ENCODE measurements at places on chromosomes 13 and 19.

DNA sequence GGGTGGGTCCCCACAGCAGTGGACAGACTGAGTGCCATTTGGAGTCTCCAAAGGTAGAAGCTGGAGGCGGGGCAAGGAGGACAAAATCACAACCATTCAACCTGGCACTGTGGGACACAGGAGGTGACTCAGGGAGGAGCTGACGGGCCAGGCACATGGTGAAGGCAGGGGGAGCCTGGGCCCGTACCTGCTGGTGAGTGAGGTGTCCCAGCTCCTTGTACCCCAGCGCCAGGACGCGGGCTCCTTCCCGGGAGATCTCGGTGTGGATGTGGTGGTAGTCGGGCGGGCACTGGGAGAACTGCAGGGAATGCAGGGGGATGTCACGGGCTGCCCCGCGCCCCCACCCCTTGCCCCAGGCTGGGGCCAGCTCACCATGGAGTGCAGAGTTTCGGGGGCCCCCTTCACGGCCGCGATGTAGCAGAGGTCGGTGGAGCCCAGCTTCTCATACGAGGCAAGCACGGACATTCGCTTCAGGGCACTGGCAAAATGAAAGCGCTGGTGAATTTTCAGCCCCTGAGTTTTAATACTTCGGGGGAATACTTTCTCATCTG, 9.8 kb downstream of the ATP13A1 start:
- no peak for DNase-seq

GRCh38 chr19:45560686-45561085, 23.9 kb downstream of the OPA3 start:
- DNase-seq, result no peak

DNA sequence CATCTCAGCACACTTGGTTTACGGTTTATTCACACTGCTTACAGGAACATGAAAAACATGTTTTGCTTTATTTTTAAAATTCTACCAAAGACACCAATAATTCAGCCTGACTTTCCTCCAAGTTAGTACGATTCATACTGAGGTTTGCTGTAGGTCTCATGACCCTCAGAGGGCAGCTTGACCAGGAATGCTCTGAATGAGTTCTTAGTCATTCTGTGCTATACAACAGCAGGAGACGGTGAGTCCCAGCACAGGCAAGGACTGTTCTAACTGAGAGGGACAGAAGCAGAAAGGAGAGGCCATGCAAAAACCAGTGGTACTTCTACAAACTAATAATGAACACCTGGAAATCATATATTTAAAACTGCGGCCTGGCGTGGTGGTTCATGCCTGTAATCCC, 6.4 kb downstream of the GRTP1 start:
- no peak for DNase-seq

GRCh38 chr19:28544451-28545261, 668.3 kb downstream of the UQCRFS1 start:
- no peak for DNase-seq

- DNase-seq, result peak; percentile 40
Observed at GRCh38 chr13:97234742-97235141, 12.6 kb downstream of the MBNL2 start.

DNA sequence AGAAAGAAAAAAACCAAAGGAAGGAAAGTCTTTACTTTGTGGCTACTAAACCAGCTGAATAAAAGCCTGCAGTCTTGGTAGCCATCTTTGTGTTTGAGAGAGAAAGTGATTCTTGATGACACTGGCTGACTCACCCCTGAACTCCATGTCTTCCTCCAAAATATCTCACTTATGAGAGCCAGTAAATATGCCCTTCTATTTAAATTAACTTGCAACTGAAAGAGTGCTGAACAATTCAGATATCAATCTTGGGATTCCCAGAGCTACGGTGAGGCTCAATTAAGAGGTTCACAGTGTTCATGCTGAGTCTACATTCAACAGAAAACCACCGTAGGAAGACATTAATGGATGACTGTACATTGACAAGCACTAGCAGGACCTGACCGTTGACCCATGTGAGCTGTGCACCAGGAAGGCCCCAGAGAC, 57.9 kb downstream of the KCTD12 start:
- no peak for DNase-seq

GRCh38 chr13:111938741-111939665, 127.9 kb upstream of the SOX1 start:
- no peak for DNase-seq

GRCh38 chr19:34418300-34418699, 9.9 kb upstream of the UBA2 start:
- no peak for DNase-seq

DNA sequence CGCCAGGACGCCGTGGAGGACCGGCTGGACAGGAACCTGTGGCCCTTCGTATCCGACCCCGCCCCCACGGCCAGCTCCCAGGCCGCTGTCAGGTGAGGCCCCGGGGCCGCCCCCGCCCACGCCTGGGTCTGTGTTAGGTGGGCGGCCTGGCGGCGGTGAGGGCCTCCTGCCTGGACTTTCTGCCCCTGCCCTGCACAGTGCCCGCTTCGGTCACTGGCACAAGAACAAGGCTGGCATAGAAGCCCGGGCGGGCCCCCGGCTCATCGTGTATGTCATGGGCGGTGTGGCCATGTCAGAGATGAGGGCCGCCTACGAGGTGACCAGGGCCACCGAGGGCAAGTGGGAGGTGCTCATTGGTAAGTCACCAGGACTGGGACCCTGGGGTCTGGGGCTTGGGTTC, 10.2 kb downstream of the STXBP2 start:
- DNase-seq, result no peak

DNA sequence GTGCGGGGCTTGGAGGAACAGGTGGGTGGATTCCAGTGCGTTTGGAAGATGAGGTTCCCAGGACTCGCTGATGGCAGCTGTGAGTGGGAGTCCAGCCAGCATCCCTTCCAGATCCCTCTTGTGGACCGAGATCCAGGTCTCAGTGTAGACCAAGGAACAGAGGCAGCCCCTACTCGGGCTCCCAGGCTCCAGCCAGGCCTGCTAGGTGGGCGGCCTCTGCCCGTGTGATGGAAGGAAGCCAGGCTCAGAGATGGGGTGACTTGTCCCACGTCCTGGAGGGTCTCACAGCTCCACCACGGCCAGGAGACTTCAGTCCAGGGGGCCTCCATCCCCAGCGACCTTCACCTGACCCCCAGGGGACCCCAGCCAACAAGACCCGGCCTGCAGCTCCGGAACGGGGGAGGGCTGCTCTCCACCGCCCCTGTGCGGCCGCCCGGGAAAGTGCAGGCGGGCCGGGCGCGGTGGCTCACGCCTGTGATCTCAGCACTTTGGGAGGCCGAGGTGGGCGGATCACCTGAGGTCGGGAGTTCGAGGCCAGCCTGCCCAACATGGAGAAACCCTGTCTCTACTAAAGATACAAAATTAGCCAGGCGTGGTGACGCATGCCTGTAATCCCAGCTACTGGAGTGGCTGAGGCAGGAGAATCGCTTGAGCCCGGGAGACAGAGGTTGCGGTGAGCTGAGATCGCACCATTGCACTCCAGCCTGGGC, 729 bp upstream of the MADCAM1 start:
- no peak for DNase-seq

GRCh38 chr13:44951184-44951583, 38.1 kb downstream of the NUFIP1 start:
- DNase-seq, result no peak

- DNase-seq, result no peak
Observed at GRCh38 chr19:46748325-46749109, 2.3 kb upstream of the STRN4 start.

GRCh38 chr13:45928176-45928575, 76.6 kb upstream of the SIAH3 start:
- DNase-seq, result no peak

DNA sequence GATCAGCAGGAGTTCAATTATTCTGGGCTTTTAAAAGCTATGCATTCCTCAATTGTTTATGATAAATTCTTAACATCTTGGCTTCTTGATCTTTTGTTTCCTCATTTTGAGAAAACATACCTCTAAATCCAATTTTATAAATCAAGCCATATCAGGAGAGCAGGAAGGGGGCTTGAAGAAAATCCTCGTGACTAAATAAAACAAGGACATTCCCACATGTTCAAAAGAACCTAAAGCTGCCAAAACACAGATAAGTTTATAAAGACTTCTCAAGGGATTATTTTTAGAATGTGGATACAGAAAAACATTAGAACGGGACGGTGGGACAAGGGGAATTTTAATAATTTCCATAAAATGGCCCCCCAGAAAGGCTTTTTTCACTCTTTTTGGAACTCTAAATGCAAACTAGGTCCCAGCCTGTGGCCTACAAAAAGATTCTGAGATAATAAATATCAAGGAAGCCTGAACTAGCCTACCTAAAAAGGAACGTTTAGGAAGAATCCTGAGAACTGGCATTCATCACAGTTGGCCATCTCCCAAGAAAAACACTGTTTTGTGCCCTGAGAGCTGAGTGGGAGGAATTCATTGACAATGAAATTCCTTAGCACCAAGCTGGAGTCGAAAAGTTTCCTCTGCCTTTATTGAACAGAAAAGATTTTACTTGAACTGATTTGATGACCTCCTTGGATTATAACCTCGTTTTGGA, 30.1 kb downstream of the ZAR1L start:
- DNase-seq, result peak; percentile 34

GRCh38 chr13:44930963-44931623, 58.2 kb downstream of the NUFIP1 start:
- no peak for DNase-seq

GRCh38 chr19:1523412-1524286, at the start of gene PLK5:
Gene PLK5 (plus strand): TSS chr19:1524077. CDS start chr19:1526997, 2,920 bp downstream.
- no peak for DNase-seq

DNA sequence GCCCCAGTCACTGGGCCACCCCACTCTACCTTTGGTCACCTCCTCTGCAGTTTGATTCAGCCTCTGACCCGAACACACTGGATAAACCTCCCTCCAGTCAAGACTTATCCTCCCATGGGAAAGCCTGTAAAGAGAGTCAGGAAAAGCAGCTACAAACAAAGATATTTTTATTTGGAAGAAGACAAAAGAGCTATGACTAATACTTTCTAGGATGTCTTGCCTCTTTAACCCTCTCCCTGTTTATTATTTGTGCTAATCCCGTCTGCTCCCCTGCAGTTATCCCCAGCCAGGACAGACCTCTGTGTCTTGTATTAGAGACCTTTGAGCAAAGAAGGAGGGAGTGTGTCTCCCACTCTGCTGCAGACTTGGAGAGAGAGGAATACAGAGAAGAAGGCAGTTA, 178.3 kb downstream of the EFNB2 start:
- DNase-seq, result no peak

DNA sequence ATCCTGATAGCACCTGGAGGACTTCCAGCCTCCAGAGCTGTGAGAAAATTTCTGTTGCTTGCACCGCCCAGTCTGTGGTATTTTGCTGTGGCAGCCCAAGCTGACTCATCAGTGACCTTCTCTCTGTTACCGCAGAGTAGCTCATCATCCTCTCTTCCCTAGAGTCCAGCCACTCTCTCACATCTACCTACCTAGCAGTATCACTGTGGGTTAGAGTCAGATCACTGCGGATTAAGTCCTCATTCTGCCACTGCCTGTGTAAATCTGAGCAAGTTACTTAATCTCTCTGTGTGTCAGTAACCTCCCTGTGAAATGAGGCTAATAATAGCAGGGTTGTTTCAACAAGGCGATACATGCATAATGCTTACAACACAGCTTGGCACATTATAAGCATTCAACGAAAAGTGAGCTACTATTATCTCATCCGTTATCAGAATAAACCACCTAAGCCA, 40.3 kb upstream of the USPL1 start:
- no peak for DNase-seq

DNA sequence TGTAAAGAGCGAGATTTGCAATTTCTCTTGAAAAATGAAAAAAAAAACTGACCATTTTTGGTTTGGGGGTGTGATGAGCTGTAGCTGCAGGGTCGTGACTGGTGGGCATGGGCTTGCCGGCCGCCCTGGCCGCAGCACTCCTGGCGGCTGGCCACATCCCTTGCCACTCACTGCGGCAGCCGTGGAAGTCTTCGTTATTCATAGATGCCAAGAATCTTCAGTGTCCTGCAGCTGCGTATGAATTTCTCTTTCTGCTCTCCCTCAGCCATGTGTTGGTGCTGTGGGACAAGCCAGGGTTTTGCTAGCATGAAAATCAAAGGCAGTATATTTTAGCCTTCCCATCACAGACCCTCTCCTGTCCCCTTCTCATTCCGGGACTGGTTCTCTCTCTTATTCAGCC, 151.7 kb upstream of the TSHZ3 start:
- no peak for DNase-seq

- DNase-seq, result no peak
Observed at GRCh38 chr13:84651288-84651687, 769.0 kb upstream of the SLITRK1 start.

- DNase-seq, result no peak
Observed at GRCh38 chr19:33100894-33101644, 20.1 kb downstream of the GPATCH1 start.

GRCh38 chr19:49356382-49356781, 5.8 kb downstream of the TEAD2 start:
- no peak for DNase-seq

- no peak for DNase-seq
Observed at GRCh38 chr13:22866221-22866620, 314.6 kb upstream of the SGCG start.

GRCh38 chr19:33718651-33719254, 77.9 kb upstream of the KCTD15 start:
- no peak for DNase-seq

DNA sequence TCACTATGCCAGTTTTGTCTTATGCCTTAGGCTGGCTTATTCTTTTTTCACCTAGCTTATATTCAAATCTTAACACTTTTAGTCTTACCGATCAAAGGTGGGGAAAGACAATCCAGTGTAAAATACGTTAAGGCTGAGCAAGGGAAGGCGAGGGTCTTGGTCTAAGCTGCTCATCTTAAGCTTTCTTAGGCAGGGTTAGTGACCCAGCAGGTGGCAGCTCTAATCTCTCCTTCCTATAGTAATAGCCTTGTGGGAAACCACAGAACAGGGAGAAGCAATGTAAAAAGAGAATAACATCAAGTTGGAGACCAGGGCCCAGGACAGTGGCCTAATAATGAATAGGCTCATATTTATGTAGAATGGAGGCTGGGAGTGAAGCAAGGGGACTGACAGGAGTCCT, 45.9 kb downstream of the COG3 start:
- DNase-seq, result no peak

GRCh38 chr13:109208522-109208921, 577.9 kb downstream of the IRS2 start:
- DNase-seq, result no peak

GRCh38 chr13:56110751-56111150, 1030.0 kb upstream of the PRR20A start:
- DNase-seq, result no peak

DNA sequence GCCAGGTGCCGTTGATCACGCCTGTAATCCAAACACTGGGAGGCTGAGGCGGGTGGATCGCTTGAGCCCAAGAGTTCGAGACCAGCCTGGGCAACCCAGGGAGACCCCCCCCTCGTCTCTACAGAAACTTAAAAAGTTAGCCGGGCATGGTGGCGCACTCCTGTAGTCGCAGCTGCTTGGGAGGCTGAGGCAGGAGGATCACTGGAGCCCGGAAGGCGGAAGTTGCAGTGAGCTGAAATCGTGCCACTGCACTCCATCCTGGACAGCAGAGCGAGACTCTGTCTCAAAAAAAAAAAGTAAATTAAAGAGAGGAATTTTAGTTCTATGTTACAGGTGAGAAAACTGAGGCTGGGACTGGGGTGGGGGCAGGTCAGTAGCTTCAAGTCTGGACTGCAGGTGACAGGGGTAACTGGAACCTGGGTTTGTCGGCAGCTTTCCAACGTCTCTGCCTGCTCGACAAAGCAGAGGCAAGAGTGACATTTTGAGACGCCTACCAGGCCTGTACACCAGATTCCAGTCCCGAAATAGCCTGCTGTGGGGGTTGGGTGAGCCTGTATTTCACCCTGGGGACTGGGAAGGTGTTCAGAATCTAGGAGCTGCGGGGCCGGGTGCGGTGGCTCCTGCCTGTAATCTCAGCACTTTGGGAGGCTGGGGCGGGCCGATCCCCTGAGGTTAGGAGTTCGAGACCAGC, 1.2 kb downstream of the SELENOW start:
- no peak for DNase-seq
